ENCODE measurements at places on chromosomes 4 and X.

DNA sequence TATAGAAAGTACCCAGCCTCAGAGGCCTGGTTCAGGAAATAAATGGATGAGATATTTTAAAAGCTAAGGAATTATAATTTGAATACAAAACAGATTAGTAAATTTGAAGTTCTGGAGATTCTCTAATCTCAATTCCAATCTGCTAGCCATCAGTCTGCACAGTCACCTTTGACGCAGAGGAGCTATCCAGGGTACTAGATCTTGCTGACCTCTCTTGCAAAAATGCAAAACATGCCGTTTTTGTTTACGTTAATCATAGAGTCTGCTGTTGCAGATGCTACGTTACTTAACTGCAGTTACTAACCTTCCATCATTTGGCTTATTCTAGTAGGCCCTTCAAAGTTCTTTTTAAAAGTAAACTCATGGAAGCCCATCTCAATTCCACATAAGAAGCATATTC, 10.4 kb downstream of the CCSER1 start:
- no peak for DNase-seq

- no peak for DNase-seq
These were observed 50.5 kb downstream of the KCNIP4 start for GRCh38 chr4:21898101-21898500.

GRCh38 chr4:89114100-89114499, 2.8 kb downstream of the TIGD2 start:
- no peak for DNase-seq

DNA sequence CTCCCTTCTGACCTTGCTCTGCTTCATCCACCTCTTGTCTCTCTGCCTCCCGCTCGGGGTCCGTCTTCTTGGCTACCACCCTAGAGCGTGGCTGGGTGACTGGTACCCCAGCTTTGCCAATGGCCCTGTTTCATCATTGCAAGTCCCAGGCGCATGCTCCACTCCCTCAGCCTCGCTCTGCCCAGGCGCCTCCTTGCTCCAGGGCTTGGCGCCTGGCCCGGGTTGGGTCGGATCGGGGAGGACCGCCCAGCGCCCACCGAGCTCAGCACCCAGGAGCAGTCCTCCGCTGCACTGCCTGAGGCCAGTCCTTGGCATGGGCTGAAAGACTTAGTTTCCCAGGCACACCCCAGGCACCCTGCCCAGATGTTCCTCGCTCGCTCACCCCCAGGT, 577 bp downstream of the BGN start:
- DNase-seq = no peak

- DNase-seq = no peak
These were observed 55.5 kb upstream of the NYX start for GRCh38 chrX:41391606-41392005.

DNA sequence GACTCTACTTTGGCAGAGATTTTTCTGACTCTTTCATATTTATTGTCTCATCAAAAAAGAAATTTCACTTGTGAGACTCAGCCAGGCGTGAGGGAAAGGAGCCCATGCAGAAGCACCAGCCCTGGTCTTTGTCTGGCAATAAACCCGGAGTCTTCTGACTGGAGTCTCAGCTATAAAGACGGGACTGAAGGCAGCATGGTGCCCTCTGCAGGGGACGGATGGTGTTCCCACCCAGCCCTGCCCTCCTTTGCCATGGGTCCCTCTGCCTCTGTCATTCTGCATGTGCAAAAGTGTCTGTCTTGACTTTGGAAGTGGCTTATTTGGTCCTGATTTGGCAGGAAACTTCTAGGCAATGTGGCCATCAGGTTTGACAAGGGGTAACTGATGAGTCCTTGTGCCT, 14.2 kb downstream of the ZNF185 start:
- DNase-seq = no peak

DNA sequence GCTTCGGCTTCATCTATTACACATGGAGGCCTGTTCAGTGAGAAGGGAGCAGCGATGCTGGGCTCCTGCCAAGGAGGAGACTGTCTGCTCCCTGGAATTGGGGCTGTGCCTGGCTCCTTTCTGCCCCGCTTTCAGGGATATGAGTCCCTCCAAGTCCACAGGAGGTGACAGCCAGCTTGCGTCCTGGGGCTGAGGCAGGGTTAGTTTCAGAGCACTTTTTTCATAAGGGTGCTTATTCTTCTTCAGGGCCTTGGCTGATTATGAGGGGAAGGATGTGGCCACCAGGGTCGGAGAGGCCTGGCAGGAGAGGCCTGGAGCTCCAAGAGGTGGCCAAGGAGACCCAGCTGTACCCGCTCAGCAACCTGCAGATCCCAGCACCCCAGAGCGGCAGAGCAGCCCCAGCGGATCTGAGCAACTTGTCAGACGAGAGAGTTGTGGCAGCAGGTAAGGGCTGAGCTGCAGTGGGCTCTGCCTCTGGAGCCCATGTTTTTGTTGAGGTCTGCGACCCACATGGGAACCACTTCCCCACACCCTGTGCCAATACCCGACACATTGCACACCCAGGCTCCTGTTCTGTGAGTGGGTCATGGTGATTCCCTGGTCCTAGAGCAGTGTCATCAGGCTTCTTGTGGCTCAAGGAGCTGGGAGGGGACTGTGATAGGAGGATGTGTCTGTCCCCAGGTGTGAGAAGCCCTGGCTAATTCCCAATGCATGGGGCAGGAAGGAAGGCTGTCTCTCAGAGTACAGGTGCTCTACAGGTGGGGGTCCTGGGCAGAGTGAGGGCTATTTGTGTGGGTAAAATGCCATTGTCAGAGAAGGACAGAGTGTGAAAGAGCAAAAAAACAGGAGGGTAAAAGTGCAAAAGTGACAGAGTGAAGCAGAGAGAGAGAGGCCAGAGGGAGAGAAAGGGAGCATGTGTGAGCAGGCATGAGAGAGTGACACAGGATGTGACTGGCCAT, 47.4 kb downstream of the ZNF185 start:
- DNase-seq = no peak

Data from inflammatory macrophage treated with lipopolysaccharide for 1 hour (primary cell).